ENCODE measurements at places on chromosomes 5 and 9. TPM values are rescaled to one million over a fixed set of nuclear protein-coding genes. Genes with fewer than 3 reads are reported as not detected.

DNA sequence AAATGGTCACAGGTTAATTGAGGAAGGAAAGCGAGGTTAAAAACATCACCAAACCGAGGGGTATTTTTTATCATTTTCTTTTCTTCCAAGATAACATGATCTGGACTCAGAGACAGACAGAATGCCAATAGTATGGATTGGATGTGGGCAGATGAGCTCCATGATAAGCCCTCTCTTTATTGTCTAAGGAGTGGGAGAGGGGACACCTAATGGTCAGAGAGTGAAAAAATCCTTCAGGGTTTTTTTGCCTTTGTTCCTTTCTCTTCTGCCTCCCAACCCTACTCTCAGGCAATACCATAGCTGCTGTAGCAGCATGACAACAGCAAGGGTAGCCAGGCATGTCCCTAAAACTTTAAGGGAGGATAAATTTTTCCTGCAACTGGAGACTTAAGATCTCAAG, 94.7 kb downstream of the DIRAS2 start:
- no peaks in the 10 kb centered on the region for H3K4me1 ChIP-seq
- no peaks in the 10 kb centered on the region for H3K27me3 ChIP-seq
- H3K27ac ChIP-seq, result no peak overlapping the region
- no peak for DNase-seq

FCN1 gene
- total RNA-seq, result 3.6 TPM

- peak overlapping the region; percentile 4 for H3K27ac ChIP-seq
- H3K27me3 ChIP-seq, result no peaks in the 10 kb centered on the region
- H3K4me1 ChIP-seq, result no peaks in the 10 kb centered on the region
- H3K36me3 ChIP-seq, result no peaks in the 10 kb centered on the region
- DNase-seq, result peak; percentile 51
- H3K4me3 ChIP-seq, result no peak overlapping the region
Observed at GRCh38 chr5:38447786-38448185, 108.7 kb downstream of the LIFR start.

MLANA gene
- total RNA-seq, result not detected

GABRA6 gene
- total RNA-seq, result not detected

ARID3C gene
- total RNA-seq, result not detected

C5orf34 gene
- 7.7 TPM for total RNA-seq

DNA sequence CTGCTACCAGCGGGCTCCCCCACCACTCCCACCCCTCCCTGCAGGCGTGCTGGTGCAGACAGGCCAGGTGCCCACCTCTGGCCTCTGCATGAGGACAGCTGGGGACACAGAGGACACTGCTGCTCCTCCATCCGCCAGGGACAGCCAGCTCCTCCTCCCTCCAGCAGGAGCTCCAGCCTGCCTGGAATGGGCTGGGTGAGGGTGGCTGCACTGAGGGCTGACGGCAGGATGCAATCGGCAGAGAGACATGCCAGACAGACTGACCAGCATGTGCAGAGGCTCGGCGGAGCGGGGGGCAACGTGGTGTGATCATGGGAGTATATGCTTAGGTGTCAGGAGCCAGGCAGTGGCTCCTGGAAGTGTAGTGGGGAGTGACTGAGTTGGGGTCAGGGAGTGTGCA, 68.4 kb downstream of the RASGEF1C start:
- H3K36me3 ChIP-seq, result no peaks in the 10 kb centered on the region
- H3K27me3 ChIP-seq, result no peaks in the 10 kb centered on the region
- no peaks in the 10 kb centered on the region for H3K4me1 ChIP-seq
- no peak overlapping the region for H3K4me3 ChIP-seq
- H3K27ac ChIP-seq, result no peak overlapping the region
- DNase-seq, result no peak

GRCh38 chr5:153404747-153405146, 85.7 kb upstream of the GRIA1 start:
- H3K27ac ChIP-seq, result no peak overlapping the region
- H3K4me3 ChIP-seq, result no peak overlapping the region
- no peaks in the 10 kb centered on the region for H3K27me3 ChIP-seq

All from uterus (tissue), 4 donors.